ENCODE measurements at places on chromosomes 6 and 20.
A peak's percentile ranks its signal among the peaks of the same experiment; 100 is the strongest.

GRCh38 chr6:138811866-138812265 is 16.0 kb downstream of the ECT2L start:
- DNase-seq = no peak

- DNase-seq = no peak
These were observed 20.3 kb downstream of the MUCL3 start for GRCh38 chr6:30960907-30961673.

- DNase-seq = no peak
These were observed 537.4 kb upstream of the CHD6 start for GRCh38 chr20:42155586-42155985.

GRCh38 chr20:24657878-24658620 is 188.6 kb downstream of the SYNDIG1 start:
- DNase-seq = no peak

GRCh38 chr20:37270576-37271420 is 9.2 kb upstream of the GHRH start:
- DNase-seq = no peak

DNA sequence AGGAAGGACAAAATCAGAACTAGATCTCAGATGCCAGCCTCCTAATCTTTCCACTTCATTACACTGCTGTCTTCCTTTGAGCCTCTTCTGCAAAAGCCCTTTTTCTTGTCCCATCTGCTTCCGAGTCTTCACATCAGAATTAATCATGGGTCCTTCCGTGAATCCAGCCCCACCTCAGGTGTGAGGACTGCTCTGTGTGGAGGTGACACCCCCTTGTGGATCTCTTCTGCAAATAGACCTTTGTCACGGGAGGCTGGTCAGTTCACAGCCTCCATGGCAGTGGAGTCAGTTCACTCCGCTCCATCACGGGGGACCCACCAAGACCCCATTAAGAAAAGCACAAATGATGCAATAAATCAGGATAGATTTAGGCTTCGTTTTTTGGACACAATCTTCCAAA is 171.1 kb downstream of the ADAT2 start:
- peak; percentile 44 for DNase-seq

DNA sequence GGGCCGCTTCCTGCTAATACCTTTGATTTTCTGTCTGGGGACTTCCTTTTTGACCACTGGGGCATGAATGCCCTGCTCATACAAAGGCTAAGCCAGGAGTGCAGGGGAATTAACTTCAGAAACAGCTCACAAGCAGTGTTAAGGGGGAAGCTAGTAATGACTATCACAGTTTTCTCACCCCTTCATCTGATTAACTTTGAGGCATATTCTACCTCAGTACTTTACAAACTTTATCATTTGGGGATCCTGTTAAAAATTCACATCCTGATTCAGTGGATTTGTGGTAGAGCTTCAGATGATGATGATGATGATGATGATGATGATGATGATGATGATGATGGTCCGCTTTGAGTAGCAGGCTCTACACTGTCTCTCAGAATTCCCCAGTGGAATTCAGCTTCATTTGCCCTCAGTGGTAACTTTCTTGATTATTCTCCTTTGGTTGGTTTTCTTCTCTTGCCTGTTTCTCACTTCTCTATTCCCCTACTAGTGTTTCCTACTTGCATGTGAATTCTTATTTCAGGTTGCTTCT is 78.4 kb upstream of the TMEM170B start:
- no peak for DNase-seq

DNA sequence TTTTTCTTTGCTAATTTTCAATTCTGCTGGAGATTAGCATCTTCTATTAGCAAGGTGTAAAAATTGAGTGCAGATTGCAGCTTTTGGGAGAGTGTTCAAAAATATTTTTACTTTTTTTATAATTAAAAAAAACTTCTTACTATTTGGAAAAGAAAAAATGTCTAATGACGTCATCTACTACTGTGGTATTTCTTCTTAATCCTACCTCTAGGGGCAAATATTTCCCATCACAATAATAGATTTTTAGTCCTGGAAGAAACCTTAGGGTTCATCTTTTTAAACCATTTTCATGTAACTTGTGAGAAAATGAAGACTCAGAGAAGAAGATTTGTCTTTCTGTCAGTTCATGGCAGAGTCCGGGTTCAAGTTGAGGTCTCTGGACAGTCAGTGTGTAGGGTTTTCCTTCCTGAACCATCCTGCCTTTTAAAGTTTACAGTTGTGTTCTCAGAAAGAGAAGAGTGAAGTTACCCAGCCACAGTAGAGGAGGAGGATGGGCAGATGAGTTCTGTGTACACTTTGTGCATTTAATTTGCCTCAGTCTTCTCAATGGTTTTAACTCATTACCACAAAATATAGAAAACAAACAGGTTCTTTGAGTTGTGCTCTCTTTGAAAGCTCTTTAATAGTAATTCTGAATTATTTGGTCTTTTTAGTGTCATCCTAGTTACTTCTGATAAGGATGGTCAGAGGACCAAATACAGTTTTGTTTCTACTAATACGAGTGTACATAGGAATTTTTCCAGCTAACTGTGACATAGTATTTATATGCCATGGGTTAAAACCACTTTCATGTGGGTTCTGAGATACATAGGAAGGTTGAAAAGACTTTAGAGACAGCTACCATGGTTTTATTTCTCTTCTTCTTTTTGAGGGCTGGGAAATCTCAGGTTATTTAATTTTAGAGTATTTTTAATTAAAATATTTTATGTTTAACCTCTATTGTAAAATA is 184.7 kb downstream of the CDKAL1 start:
- no peak for DNase-seq

Measured in iPS-NIHi11 (cell line).